Activated CD4-positive, alpha-beta T cell treated with anti-CD3 and anti-CD28 coated beads for 1 hour (primary cell): ENCODE measurements at places on chromosomes 16 and 17.

- no peak for DNase-seq
These were observed 121.3 kb downstream of the TRIM37 start for GRCh38 chr17:58985367-58985766.

GRCh38 chr16:78122774-78123315 is 23.4 kb downstream of the WWOX start:
- no peak for DNase-seq

DNA sequence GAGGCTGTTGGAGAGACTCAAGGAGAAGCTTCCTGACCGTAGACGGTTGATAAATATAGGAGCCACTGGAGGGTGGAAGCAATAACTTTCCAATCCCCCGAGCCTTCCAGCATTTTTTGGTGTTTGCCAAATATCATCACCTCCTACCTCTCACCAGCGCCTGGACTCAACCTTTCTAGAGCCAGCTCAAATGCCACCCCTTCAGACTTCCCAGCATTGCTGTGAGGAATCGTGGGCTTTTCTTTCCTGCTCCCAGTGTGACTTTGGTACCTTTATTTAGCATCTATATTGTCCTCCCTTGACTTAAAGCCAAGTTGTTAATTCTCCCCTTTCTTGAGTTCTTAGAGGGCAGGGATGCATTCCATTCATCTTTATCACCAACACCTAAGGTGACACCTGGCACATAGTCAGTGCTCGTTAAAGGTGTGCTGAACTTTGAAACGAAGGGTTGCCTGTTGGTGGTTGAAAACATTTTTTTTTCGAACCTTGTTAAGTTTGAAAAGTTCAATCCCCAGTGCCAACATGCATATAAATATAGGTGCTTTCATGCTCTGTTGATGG is 35.3 kb upstream of the CCR7 start:
- DNase-seq = no peak

- no peak for DNase-seq
These were observed 70.2 kb downstream of the PARN start for GRCh38 chr16:14559809-14560241.

DNA sequence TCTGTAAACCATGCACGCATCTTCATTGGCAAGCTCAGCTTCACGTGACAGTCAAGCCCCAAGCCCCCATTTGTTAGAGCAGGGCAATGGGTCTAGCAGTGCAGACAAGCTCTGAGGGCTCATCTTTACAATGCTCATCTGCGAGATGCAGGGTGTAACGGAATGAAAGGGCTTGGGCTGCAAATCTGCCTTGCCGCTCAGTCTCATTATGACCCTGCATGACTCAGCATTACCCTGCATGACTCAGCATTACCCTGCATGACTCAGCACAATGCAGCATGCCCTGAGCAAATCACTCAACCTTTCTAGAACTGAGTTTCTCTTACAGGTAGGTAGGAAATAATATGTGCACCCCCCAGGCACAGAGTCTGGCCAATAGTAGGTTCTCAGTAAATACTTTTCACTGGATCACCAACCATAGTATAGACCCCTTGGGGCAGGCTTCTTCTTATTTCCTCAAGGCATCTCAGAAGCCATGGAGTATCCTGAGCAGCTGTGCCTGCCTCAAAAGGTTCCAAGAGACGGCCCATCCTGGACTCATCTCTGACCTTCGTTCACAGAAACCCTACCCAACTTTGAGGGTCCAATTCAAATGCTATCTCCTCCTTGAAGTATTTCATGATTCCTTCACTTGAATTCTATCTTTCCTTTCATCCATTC is 391.3 kb upstream of the CDH5 start:
- no peak for DNase-seq

- no peak for DNase-seq
These were observed 31.5 kb downstream of the HAPSTR1 start for GRCh38 chr16:9122969-9123368.

- DNase-seq = no peak
These were observed 22.8 kb upstream of the MTSS2 start for GRCh38 chr16:70708366-70709246.

- no peak for DNase-seq
These were observed 69.8 kb downstream of the METRNL start for GRCh38 chr17:83149029-83149725.

DNA sequence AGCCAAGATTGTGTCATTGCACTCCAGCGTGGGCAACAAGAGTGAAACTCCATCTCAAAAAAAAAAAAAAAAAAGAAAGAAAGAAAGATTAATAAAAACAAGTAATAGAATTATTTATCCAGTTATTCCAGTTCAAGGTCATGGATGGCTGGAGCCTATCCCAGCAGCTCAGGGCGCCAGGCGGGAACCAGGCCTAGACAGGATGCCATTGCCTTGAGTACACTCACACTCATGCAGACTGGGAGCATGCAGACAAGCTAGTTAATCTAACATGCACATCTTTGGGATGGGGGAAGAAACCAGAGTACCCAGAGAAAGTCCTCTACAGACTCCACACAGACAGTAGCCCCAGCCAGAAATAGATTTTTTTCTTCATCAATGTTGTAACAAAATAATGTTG is 17.9 kb downstream of the PDP2 start:
- DNase-seq = no peak

GRCh38 chr17:50664788-50665458 is 30.2 kb downstream of the ABCC3 start:
- DNase-seq = no peak

- DNase-seq = peak; percentile 15
These were observed at the start of gene AKTIP for GRCh38 chr16:53502331-53503269. Gene AKTIP, minus strand, starts transcription at chr16:53503209. Its CDS starts 2,950 bp downstream, at chr16:53500259.

DNA sequence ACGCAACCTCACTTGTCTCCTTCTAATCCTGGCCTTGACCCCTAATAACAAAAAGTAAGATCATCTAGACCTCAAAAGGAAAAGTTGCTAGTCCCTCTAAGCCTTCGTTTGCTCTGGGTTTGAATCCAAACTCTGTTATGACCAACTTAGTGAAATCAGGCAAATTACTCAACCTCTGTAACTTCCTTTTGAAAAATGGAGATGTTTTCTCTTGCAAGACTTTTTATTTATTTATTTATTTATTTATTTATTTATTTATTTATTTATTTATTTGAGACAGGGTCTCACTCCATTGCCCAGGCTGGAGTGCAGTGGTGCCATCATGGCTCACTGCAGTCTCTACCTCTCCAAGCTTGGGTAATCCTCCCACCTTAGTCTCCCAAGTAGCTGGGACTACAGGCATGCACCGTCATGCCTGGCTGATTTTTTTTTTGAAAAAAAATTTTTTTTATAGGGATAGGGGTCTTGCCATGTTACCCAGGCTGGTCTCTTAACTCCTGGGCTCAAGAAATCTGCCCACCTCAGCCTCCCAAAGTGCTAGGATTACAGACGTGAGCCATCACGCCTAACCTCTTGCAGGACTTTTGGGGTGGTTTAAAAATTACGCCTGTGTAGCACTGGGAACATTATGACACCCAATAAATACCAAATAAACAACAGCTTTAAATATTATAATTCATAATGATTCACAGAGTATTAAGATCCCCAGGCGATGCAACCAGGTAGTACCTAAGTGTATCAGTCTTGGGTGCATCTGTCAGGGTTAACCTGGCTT is 63.4 kb downstream of the PITPNC1 start:
- DNase-seq = no peak

- no peak for DNase-seq
These were observed 101.2 kb downstream of the ZNF423 start for GRCh38 chr16:49754495-49755312.

- DNase-seq = no peak
These were observed 376.4 kb downstream of the SLC39A11 start for GRCh38 chr17:72715906-72716572.

GRCh38 chr16:54488729-54489128 is 202.1 kb upstream of the IRX3 start:
- DNase-seq = no peak

GRCh38 chr16:88799569-88800276 is 3.9 kb upstream of the CDT1 start:
- no peak for DNase-seq

DNA sequence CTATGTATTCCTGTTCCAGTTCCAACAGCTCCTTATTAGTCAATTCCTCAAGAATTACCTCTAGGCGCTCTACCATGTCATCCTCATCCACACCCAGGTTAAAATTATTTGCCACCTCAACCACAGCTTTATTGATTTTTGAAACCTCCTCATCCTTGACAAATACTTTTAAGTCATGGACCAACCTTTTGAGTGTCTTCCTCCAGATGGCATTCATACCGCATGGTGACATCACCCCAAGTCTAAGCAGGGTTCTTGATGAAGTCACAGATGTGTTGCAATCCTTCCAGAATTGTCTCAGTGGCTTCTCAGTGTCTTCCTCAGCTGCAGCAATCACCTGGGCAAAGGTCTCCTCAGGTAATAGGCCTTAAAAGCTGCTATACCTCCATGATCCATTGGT is 40.1 kb downstream of the BCL7C start:
- no peak for DNase-seq

DNA sequence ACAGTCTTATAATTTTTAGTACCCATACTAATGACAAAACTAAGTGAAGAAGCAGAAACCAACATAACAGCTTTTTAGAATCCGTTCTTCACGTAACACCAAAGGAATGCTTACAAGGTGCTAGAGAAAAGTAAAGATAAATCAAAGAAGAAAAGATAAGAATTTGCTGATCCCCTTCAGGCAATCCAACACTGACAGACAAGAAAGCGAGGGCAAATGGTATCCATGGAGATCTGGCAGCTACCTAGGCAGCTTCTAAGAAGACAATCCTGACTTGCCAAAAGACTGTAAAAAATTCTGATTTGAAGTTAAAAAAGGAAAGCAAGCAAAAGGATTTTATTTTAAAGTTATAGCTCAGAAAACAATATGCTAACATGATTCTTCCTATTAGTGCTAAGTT is 14.6 kb downstream of the BBS2 start:
- no peak for DNase-seq

GRCh38 chr16:8251298-8251697 is 339.0 kb downstream of the TMEM114 start:
- DNase-seq = no peak

DNA sequence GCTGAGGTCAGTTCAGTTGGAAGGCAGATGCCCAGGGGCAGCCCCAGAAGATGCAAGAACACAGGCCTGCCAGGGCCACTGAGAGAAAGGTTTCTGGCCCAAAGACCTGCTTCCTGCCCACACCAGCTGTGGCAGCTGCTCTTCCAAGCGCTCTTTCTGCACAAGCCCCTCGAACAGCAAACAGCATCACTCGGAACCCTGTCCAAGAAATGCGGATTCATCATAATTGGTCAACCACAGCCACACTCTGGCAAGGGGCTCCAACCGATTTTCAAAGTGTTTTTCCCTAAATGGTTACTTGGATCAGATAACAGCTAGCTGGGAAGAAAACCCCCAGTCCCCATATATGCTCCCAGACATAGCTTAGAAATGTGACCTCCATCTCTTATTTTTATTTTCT is 71.1 kb upstream of the DNAH17 start:
- no peak for DNase-seq

DNA sequence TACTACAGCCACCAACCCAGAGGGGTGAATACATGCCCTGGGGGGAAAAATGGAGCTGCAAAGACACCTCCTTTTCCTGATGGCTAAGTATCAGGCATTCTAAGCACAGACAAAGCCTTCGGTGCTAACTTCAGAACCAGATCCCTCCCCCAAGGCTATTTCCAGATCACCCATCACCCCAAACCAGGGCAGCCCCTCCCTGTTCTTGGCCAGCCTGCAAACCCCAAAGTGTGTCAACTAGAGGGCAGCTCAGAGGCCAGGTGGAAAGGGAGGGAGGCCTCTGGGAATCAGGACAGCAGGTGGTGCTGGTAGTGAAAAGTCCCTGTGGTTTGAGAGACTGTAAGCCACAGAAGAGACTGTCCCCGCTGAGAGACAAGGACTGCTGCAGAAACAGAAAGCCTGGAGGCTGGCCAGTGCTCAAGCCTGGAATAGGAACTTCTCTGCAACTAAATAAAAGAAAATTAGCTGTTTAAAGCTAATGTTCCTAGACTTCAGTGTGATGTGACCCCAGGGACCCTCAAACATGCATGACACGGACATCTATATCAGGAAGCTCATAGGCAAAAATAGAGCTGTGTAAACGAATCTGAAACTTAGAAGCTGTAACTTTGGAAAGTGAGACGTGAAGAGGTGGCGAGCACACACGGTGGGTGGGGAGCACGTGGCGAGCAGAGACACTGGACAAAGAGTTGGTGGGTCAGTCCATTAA is 9.1 kb downstream of the TUBG1 start:
- DNase-seq = no peak

DNA sequence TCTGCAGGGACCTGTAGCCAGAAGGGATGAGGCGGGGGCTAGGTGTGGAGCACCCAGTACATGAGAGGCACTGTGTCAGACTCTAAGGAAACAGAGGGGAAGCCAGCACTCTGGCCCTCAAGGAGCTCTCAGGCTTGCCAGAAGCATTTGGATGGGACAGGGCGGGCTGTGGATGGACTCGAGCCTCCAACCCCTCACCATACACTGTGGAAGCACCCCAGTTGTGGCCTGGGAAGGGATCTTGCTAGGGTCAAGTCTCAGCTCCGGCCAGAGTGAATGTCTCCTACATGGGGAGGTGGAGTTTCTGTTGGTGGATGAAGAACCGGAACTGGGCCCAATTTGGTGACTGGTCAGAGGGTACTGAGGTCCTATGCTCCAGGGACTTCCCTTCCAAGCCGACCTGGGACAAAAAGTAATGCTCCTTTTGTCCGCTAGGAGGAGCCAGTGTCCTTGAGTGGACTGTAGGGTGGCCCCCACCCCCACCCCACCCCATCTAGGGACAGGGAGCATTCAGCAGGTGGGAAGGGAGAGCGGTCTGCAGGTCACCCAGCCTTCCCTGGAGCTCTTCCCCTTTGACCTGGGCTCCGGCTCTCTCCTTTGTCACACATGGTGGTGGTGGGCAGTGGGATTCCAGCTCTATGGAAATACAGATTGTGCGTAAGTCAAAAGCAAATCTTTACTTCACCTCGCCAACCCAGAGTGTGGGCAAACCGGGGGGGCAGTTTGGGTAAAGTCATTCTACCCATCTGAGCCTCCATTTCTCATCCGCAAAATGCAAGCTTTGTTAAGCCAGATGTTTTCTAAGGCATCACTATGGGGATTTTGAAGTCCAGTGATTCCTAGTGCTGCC is 20.4 kb upstream of the PHB1 start:
- DNase-seq = no peak

DNA sequence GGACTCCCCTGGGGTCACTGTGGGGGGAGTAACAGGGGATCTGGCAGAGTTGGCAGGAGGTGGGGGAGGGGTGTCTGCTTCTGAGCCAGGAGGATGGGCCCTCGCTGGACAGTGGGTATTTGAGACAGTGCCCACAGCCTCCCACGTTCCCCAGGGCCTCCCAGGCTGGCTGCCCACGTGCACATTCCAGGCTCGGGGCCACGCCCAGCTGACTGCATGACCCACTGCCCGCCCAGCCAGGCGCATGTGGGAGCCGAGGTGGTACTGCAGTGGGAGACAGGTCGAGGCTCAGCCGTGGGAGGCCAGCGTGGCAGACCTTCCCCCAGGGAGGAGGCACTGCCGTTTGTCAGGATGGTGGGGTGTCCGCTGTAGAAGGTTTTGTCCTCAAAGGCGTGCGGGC is 38.8 kb downstream of the BAHCC1 start:
- DNase-seq = no peak

- DNase-seq = no peak
These were observed 4.8 kb downstream of the PPM1D start for GRCh38 chr17:60604686-60605334.

GRCh38 chr17:35088356-35088880 is 24.9 kb upstream of the RFFL start:
- DNase-seq = no peak
